Cerebellar cortex (tissue), 1 donor: ENCODE measurements at places on chromosomes 5 and 9.
A peak's percentile ranks its signal among the peaks of the same experiment; 100 is the strongest.

GRCh38 chr5:30650311-30650710 is 543.2 kb upstream of the CDH6 start:
- DNase-seq: no peak

GRCh38 chr5:5558102-5558501 is 135.6 kb downstream of the ICE1 start:
- DNase-seq: no peak

DNA sequence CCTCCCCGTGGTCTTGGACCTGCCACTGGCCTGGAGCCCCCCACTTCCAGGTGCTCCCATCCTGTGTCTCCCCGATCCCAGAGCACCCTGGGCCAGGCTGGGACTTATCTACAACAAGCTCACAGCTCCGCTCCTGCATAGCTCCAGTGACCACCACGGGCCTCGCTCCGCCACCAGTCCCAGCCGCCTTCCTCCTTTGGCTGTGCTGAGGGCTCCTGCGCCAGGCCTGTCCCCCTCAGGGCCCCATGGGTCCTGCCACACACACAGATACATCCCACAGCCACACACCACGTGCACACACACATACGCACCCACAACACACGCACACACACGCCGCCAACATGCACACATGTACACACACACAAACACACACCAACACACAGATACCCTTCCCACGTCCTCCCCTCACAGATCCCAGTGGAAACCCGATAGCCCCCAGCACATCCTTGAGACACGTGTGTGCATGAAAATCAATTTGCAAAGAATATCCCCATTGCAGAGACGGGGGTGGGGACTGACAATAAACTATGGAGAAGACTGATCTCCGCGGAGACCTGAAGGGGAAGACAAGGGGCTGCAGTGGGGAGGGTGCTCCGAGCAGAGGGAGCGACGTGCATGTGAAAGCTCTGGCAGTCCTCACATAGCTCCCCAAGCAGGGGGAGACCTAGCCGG is 18.5 kb upstream of the LAMC3 start:
- DNase-seq: no peak

GRCh38 chr5:150541397-150541675 is 33.4 kb downstream of the NDST1 start:
- no peak for DNase-seq

DNA sequence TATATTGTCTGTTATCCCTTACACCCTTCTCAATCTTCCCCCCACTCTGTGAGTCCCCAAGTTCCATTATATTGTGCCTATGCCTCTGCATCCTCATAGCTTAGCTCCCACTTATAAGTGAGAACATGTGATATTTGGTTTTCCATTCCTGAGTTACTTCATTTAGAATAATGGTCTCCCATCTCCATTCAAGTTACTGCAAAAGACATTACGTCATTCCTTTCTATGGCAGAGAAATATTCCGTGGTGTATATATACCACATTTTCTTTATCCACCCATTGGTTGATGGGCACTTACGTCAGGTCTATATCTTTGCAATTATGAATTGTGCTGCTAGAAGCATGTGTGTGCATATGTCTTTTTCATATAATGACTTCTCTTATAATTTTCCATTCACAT is 54.8 kb upstream of the SGCD start:
- no peak for DNase-seq

- no peak for DNase-seq
These were observed 38.4 kb downstream of the PLAC8L1 start for GRCh38 chr5:146066968-146067367.

- DNase-seq: no peak
These were observed 200.5 kb upstream of the EDIL3 start for GRCh38 chr5:84585218-84585617.

DNA sequence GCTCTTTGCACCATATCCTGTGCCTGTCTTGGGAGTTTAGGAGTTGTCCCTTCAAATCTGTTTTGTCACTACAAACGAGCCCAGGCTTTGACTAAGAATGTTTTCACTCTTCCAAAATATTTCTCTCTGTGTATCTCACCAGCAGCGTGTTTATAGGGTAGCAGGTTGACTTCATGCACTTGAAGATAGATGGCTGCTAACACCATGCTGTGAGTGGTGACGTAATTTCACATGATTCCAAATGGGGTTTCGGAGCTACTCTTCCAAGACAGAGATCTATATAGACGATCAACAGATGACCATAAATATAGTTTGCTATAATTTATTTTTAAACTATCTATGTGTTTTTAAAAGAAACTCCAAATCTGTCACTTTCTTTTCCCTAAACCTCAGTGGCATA is 30.6 kb downstream of the RORB start:
- DNase-seq: no peak

- DNase-seq: no peak
These were observed 62.7 kb upstream of the PDE4D start for GRCh38 chr5:59956130-59956783.

DNA sequence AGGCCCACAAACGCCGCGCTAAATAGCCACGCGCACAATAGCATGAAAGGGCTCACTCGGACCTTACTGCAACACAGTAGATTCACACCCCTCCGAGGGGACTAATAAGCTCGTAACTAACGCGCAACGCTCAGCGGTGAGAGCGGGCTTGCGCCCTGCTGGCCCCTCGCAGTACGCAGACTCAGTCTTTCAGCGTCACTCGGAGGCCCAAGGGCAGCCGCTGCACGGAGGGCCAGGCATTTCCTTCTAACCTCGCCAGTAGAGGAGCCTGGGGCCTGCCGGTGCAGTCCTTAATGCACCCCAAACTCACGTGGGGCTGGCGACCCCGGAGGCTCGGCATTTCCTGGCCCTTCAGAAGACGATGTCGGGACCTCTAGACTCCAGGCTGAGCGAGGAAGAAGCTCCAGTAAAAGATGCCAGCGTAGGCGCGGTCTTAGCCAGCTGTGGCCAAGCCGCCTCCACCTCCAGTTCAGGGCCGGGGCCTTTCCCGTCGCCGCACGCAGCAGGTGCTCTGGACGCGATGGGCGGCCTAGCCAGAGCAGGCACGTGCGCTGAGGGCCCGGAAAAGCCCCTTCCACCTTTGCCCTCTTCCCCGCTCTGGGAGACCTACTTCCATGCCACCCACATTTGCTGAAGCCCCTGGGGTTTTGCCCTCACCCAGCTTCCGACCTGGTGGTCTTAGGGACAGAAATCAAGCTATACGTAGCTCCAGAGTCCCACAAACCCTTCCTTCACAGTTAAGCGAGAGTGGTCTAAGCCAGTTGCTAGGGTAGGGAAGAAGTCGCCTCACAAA is 38.3 kb upstream of the TIFAB start:
- no peak for DNase-seq

DNA sequence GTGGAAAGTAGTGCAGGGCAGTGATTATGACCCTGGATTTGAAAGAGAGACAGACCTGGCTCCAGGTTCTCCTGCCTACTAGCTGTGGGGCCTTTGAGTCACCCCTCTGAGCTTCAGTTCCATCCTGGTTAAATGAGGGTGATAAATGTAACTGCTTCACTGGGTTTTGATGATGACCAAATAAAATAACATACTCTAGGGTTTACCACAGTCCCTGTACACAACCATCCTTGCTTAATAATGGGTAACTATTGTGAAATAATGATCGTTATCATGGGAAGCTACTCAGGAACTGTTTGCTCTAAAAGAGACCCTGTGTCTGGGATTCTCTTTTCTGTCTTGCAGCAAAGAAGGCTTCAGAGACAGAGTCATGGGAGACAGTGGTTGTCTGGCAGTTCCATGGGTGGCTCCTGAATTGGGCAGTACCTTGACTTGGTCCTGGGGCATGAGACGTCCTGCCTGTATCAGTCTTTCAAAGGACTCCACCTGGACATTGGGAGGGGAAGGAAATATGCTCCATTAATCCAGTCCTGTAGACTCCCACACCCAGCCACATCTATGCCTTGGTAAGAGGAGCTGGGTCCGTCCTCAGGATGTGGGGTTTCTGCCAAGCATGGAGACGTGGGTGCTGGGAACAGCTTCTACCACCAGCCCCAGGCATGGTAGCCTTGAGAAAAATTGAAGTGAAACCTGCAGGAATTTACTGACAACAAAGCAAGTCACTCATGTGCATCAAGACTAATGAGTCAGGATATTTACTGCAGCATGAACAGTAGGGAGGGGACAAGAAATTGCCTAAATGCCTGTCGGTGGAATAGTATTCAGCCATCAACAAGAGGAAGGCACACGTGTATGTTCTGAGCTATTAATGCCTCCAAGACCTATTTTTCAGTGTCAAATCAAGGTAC is 23.4 kb downstream of the AKNA start:
- DNase-seq: no peak

GRCh38 chr5:174078416-174078815 is 32.9 kb downstream of the NSG2 start:
- DNase-seq: no peak

DNA sequence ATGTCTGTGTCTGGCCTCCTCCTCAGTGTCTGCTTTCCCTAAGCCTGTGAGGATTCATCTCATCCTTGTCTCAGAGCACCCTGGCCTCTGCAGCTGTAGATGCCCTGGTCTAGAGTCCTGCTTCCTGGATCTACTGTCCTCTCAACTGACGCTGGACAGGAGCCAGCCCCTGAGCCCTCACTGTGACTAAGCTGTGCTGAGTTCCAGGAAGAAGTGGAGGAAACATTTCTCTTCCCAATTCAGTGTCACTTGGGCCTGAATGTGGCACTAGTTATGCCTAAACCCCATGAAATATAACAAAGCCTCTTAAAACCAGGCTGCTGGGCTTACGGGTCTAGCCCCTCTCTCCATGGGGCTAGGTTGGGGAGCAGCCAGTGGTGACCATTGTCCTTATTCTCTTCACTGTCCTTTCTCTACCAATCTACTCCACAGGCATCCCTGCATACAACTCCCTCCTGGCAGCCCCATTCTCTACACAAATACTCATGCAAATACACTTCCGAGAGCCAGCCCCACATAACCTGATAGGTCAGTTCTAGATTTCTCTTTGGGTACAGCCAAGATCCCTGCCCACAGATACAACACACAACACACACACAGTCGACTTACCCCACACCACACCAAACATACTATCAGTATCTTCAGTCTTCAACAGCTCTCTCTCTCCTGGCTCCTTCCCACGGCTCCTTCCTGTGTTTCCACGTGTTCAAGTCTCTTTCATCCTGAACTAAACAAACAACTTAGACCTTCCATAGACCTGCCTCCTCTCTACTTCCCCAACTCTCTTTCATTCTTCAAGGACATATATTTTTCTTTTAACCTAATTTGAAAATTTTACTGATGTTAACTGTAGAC is 220.8 kb downstream of the SNX18 start:
- DNase-seq: no peak

DNA sequence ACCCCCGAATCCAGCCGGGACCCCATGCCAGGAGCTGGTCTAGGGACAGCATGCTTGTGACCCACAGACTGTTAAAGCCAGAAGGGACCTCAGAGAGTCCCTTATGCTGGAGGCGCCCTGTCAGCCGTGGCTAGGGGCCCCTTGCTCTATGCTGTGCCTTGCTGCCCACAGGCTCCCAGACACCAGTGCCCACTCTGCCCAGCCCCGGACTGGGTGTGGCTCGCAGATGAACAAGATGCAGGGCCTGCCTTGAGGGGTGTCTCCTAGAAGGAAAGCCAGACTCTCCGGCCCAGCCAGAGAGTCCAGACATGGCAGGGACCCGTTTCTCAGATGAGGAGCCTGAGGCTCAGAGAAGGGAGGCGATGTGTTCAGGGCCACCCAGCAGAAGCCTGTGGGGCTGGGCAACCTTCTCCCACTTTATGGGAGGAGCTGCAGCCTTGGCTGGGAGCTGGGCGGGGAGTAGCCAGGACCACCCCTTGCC is 85.7 kb downstream of the LMX1B start:
- no peak for DNase-seq

- DNase-seq: no peak
These were observed 59.6 kb downstream of the COL15A1 start for GRCh38 chr9:99003308-99003707.

GRCh38 chr9:137421838-137422603 is 941 bp downstream of the EXD3 start:
- DNase-seq: no peak

DNA sequence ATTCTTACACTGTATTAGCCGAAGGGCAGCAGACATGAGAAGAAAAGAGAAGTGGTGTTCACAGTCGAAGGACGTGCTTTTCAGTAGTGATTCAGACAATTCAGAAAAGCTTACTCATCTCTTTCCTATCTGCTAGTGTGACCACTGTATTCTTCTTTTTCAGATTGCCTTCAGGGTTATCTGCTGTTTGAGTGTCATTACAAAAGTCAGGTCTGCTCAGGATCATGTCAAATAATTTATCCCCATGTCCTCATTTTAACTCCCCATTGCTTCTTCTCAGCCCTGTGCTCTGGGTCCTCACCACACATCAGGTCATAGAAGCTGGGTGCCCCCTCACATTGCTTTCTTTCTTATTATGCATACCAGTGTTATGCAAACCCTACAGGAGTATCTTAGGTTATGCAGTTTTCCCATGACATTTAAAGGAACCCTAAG is 394.0 kb downstream of the CETN3 start:
- no peak for DNase-seq

DNA sequence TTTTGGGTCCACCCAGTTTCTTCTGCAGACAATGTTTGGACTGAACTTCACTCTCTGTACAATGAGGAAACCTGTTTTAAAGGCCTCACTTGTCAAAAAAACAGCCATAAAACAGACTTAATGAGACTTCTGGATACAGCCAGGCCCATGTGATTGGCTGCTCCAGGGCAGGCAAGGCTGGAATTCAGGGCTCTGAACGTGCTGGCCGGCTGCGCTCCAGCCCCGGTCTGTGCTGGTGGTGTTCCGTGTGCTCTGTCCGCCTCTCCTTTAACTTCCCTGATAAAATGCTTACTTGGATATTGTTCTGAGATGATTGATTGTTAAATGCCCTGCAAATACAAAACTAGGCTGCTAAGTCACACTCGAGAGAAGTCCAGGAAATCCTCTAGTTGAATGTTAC is 131.2 kb upstream of the KLF4 start:
- DNase-seq: no peak

DNA sequence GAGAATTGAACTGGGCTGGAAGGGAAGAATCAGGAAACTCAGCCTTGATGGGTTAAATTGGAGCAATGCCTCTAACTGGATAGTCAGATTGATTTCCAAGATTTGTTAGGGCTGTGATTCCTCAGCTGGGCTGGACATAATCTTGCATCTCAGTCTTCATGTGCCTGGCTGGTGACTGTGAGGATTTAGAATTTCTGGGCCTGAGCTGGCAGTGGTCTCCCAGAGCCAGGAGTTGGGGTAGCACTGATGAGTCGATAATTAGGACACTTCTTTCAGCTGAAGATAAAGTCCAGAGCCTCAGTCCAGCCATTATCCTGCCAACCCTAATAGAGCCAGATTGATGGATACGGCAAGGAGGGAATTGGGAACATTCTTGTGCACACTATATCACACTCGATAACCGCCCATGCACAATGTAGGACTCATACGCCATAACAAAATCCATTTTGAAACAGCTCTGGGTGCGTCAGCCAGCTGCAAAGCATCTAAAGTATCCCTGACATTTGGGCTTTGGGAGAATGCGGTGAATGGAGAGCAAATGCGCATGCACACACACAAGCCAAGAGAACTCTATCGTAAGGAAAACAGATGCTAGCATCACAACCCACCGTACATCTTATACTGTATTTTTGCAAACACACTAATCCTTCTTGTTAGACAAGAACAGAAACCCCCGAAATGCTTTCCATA is 405.1 kb upstream of the KLF4 start:
- no peak for DNase-seq

- no peak for DNase-seq
These were observed 147.0 kb downstream of the PAM start for GRCh38 chr5:102902135-102902448.

- peak; percentile 17 for DNase-seq
These were observed 387.1 kb downstream of the PDE4D start for GRCh38 chr5:59506285-59506877.
